ENCODE measurements at places on chromosomes 6 and 20.

GRCh38 chr6:13708736-13709135, 2.9 kb downstream of the RANBP9 start:
- DNase-seq = peak; percentile 36
- H3K4me1 ChIP-seq = peaks cover 24% of the 10 kb centered on the region
- H3K27me3 ChIP-seq = no peaks in the 10 kb centered on the region
- H3K4me3 ChIP-seq = peak overlapping the region; percentile 99

DNA sequence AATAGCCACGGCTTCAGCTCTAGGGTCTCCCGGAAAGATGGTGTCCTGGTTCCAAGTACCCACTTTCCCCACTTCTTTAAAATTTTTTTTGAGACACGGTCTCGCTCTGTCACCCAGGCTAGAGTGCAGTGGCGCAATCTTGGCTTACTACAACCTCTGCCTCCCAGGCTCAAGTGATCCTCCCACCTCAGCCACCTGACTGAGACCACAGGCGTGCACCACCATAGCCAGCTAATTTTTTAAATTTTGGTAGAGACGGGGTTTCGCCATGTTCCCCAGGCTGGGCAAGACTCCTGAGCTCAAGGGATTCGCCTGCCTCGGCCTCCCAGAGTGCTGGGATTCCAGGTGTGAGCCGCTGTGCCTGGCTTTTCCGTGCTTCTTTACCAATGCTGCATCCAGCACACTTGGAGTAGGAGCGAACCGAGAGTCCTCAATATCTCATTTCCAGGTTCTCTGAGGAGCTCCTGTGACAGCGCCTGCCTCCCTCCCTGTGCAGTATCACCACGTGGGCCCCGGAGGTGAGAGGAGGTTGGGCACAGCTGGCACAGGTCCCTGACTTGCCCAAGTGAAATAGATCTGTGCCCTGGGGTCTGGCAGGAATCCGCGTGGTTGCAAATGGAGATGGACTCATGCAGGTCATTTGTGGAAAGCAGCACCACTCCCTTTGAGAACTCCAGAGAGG, 37.3 kb downstream of the EZR start:
- no peak overlapping the region for H3K4me3 ChIP-seq
- peaks cover 17% of the 10 kb centered on the region for H3K36me3 ChIP-seq
- H3K4me1 ChIP-seq = 0 out of 2 replicates have a peak, but pooled peaks cover 3% of the 10 kb centered on the region
- H3K27ac ChIP-seq = no peak overlapping the region

DNA sequence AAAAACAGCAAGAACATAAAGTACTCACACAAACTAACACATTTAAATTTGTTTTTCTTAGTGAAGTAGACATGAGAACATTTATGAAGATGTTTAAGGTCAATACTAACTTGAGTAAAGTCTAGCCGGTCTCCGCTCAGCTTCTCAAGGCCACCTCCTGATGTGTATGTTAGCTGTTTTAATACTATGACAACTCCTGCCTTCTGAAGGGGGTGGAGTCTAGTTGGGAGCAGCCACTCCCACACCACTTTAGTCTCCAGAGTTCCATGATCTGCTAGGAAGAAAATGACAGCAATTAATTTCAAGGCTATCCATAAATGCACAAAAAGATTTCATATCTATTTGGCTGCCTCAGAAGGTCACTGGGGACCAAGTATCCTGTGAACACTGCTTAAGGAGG, at the start of gene GSTA3:
GSTA3 (minus strand) TSS at position 168 of the 400 bp plus-strand sequence. CDS start 3,864 bp downstream, outside the sequence.
- no peaks in the 10 kb centered on the region for H3K27me3 ChIP-seq
- no peaks in the 10 kb centered on the region for H3K4me1 ChIP-seq
- peak; percentile 23 for DNase-seq
- H3K36me3 ChIP-seq = no peaks in the 10 kb centered on the region
- H3K27ac ChIP-seq = no peak within 1 kb of the TSS

GRCh38 chr20:57785061-57785460, 75.2 kb upstream of the PMEPA1 start:
- H3K4me3 ChIP-seq = no peak overlapping the region
- DNase-seq = no peak
- H3K36me3 ChIP-seq = no peaks in the 10 kb centered on the region
- no peak overlapping the region for H3K27ac ChIP-seq

GRCh38 chr6:130970839-130971410, 92.1 kb downstream of the EPB41L2 start:
- H3K4me3 ChIP-seq = no peak overlapping the region
- no peaks in the 10 kb centered on the region for H3K27me3 ChIP-seq
- H3K27ac ChIP-seq = no peak overlapping the region
- H3K36me3 ChIP-seq = no peaks in the 10 kb centered on the region
- H3K4me1 ChIP-seq = peaks cover 55% of the 10 kb centered on the region

GRCh38 chr6:108768792-108769524, 79.3 kb upstream of the ARMC2 start:
- no peak overlapping the region for H3K4me3 ChIP-seq
- no peaks in the 10 kb centered on the region for H3K27me3 ChIP-seq
- H3K4me1 ChIP-seq = peaks cover 11% of the 10 kb centered on the region
- H3K27ac ChIP-seq = no peak overlapping the region

GRCh38 chr6:6610031-6610591, 21.6 kb downstream of the LY86 start:
- H3K36me3 ChIP-seq = no peaks in the 10 kb centered on the region
- H3K27ac ChIP-seq = no peak overlapping the region
- 0 out of 2 replicates have a peak, but pooled peaks cover 6% of the 10 kb centered on the region for H3K27me3 ChIP-seq
- no peak overlapping the region for H3K4me3 ChIP-seq
- H3K4me1 ChIP-seq = no peaks in the 10 kb centered on the region

DNA sequence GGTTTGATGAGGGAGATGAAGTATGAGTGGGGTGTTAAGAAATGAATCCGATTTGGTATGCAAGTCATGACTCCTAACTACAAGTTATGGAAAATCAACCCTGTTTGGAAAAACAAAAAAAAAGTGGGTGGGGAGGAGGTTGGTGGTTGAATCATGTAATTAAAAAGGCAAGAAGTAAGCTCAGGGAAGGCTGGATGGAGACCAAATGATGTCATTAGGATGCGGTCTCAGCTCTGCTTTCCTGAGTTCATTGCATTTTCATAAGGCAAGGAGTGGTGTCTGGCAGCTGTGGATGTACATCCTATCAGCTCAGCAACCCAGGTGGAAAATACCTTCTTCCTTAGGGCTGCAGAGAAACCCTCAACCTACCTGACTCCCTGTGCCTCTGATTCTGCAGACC, 60.4 kb upstream of the AKAP12 start:
- peak; percentile 89 for DNase-seq
- no peaks in the 10 kb centered on the region for H3K27me3 ChIP-seq
- H3K27ac ChIP-seq = no peak overlapping the region
- H3K4me3 ChIP-seq = no peak overlapping the region
- no peaks in the 10 kb centered on the region for H3K36me3 ChIP-seq
- peaks cover 4% of the 10 kb centered on the region for H3K4me1 ChIP-seq

- H3K27ac ChIP-seq = no peak overlapping the region
- DNase-seq = no peak
- 0 out of 2 replicates have a peak, but pooled peaks cover 10% of the 10 kb centered on the region for H3K4me1 ChIP-seq
- H3K36me3 ChIP-seq = no peaks in the 10 kb centered on the region
- no peak overlapping the region for H3K4me3 ChIP-seq
Observed at GRCh38 chr20:58884966-58885365, 32.5 kb downstream of the GNAS start.

- no peak overlapping the region for H3K4me3 ChIP-seq
- DNase-seq = no peak
- H3K4me1 ChIP-seq = no peaks in the 10 kb centered on the region
- H3K36me3 ChIP-seq = no peaks in the 10 kb centered on the region
Observed at GRCh38 chr6:64497634-64498033, 862.0 kb downstream of the PHF3 start.

DNA sequence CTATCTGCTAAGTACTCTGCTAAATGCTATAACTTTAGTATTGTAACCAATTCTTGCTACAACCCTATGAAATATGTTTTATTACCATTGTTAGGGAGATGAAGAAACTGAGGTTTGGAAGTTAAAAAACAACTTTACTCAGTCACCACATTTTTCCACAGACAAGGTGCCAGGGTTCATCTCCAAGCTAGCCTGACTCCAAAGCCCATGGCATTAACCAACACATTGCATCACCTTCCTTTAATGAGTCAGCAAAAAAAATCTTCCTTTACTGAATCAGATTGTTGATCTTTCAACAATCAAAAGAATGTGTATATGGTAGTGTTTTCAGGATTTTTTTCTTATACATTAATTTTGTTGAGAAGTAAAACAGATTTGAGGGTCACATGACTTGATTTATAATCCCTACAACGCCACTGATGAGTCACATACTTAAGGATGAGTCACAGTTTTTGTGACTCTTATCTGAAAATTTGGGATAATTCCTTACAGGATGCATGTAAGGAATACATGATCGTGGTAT, 41.5 kb downstream of the MAN1A1 start:
- 0 out of 2 replicates have a peak overlapping the region, but pooled peaks have one; percentile 1 for H3K4me3 ChIP-seq
- peak overlapping the region; percentile 50 for H3K27ac ChIP-seq
- H3K36me3 ChIP-seq = no peaks in the 10 kb centered on the region
- peaks cover 18% of the 10 kb centered on the region for H3K4me1 ChIP-seq

GRCh38 chr6:50815436-50816114, 3.1 kb upstream of the TFAP2B start:
- peaks cover 38% of the 10 kb centered on the region for H3K27me3 ChIP-seq
- H3K4me3 ChIP-seq = peak overlapping the region; percentile 80
- no peaks in the 10 kb centered on the region for H3K36me3 ChIP-seq
- H3K4me1 ChIP-seq = no peaks in the 10 kb centered on the region
- peak; percentile 67 for DNase-seq

DNA sequence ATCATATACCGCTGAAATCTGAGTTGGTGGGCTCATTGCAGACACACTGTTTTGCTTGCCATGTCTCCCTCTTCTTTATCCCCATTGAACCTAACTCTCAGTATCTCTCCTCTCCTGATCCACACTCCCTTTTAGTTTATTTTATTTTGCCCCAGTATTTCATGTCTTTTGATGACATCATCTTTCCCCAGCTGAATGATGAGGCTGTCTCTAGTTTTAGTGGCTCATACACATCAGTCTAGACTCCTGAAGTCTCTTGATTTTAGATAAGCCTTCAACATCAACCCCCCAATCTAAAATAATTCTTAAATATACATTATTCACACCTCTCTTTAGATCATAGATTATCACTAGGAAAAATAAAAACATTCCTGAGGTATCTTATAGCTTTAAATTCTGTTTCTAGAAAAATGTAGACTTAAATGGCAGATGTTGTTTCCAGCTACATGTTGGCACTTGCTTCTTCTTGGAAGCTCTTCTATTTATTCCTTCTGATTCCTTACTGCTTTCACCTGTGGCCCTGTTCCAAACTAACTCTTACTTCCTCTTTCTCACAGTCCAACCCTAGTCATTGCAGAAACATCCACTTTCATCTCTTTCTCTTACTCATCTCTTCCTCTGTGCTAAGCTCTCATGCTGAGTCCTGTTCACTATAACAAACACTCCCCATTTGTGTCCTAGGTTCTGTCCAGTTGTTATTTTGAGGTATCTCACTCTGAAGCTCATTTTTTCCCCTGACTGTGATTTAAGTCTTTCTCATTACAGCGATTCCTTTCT, 191.9 kb upstream of the SLC35B3 start:
- H3K4me3 ChIP-seq = no peak overlapping the region
- no peaks in the 10 kb centered on the region for H3K36me3 ChIP-seq
- H3K27me3 ChIP-seq = no peaks in the 10 kb centered on the region
- no peak overlapping the region for H3K27ac ChIP-seq

DNA sequence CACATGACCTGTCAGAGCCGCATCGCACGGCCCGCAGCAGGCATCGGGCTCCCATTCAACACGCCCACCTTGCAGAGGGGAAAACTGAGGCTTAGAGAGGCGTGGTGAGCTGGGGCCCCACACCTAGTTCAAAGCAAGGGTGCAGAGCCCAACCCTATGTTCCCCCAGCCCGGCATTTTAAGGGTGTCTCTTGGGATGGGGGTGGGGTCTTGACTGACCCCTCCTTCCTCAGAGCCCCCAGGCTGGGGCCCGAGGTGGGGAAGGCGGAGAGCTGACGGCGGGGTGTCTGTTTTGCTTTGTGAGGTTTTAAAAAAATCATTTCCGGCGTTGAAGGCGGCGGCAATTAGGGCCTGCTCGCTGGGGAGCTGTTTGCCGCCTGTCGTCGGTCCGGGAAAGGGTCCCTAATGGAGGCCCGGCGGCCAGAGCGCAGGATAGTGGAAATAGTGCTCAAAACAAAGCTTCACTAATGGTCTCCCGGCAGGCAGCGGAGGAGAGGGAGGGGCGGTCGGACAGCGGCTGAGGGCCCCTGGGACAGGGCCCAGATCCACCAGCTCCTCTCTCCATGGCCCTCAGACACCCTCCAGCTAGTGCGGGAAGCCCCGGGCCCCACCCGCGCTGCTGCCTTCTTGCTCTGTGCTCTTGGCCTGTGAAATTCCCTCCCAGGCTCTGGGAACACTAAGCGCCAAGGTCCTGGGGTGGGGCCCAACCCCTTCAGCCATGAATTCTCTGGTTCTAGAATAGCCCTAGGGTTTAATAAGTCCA, 11.9 kb downstream of the VSTM2L start:
- H3K4me1 ChIP-seq = peaks cover 6% of the 10 kb centered on the region
- peaks cover 28% of the 10 kb centered on the region for H3K27me3 ChIP-seq
- no peak for DNase-seq
- H3K27ac ChIP-seq = no peak overlapping the region
- H3K4me3 ChIP-seq = no peak overlapping the region
- H3K36me3 ChIP-seq = no peaks in the 10 kb centered on the region

DNA sequence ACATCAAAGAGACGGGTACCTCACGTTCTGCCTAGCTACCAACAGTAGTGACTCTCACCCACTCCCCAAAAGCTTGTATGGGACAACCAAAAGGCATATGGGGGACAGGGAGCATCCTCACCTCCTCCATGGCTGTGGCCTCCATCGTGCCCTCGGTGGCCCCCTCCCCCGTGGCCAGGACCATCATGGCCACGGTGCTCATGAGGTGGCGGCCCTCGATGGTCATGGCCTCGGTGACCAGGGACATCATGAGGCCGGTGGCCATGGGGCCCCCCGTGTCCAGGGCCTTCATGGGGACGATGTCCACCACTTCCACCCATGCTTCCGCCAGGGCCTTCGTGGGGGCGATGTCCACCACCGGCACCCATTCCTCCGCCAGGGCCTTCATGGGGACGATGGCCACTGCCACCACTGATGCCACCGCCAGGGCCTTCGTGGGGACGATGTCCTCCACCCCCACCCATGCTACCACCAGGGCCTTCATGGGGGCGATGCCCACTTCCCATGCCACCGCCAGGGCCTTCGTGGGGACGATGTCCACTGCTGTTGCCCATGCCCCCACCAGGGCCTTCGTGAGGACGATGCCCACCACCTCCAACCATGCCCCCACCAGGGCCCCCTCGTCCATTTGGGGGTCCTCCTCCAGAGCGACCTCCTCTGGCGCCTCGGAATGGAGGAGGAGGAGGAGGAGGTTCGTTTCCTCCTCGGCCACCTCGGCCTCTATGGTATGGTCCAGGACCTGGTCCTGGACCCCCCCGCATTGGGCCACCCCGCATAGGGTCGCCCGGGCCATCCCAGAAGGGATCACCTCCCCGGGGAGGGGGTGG, 15.0 kb downstream of the PPP1R10 start:
- DNase-seq = no peak
- peaks cover 50% of the 10 kb centered on the region for H3K36me3 ChIP-seq
- no peak overlapping the region for H3K4me3 ChIP-seq
- H3K4me1 ChIP-seq = no peaks in the 10 kb centered on the region

DNA sequence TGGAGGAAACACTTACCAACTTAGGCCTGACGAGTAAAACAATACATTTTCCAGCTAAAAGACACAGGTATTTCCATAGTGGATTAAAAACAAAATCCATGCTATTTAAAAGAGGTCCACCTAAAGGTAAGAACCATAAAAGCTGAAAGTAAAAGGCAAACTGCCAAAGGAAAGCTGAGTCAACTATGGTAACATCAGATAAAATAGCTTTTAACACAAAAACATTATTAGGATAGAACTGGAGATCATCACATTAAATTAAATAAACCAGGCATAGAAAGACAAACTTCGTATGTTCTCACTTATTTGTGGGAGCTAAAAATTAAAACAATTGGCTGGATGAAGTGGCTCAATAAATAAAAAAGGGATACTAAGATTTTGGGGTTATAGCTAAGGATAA, 166.8 kb upstream of the SLC22A16 start:
- no peaks in the 10 kb centered on the region for H3K36me3 ChIP-seq
- H3K4me1 ChIP-seq = 0 out of 2 replicates have a peak, but pooled peaks cover 5% of the 10 kb centered on the region
- H3K27ac ChIP-seq = no peak overlapping the region

Data from GM23248 (cell line).